ENCODE measurements at places on chromosomes 4 and X.
A peak's percentile ranks its signal among the peaks of the same experiment; 100 is the strongest.

GRCh38 chrX:107825698-107826237, at the start of gene MID2:
TSS of gene MID2 (plus strand) at chrX:107825866. CDS start at chrX:107826427, 561 bp downstream.
- DNase-seq, result peak; percentile 56

- no peak for DNase-seq
Measured at GRCh38 chr4:127139788-127140286, 492.9 kb upstream of the INTU start.

DNA sequence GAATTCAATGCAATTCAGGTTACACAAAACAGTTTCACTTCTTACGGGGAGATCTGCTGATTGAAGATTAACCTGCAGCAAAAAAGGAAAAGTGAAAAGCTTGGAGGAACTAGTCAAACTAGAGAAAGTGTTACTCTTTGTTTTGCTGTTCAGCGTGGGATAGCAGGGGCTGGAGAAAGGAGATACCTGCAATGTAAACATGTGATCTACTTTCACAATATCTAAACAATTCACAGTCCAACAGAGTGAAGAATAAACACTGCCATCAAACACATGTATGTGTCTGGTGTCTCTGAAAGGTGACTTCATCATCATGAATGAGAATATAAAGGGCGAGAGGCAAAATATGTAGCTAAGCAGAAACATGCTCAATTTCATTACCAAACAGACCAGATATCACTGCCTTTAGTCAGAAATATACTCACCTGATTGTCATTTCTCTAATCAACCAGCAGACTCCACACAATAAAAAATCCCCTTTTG, 26.4 kb downstream of the NIPAL1 start:
- DNase-seq, result no peak

DNA sequence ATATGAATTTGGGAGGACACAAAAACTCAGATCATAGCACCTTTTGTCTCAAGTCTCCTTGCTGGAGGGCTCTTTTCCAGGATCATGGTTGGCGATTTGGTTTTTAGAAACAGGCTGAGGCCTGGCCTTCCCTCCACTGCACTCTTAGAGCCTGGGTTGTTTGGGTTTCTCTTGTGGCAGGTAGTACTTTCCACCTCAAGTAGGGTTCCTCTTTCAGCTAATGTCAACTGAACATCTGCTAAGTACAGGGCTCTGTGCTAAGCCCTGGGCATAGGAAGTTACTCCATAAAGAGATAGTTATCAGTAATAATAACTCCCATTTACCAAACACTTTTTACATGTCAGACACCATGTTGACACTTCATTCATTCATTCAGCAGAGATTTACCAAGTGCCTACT, 28.2 kb upstream of the APLN start:
- DNase-seq, result no peak

GRCh38 chrX:13258052-13258444, 61.8 kb downstream of the ATXN3L start:
- no peak for DNase-seq

DNA sequence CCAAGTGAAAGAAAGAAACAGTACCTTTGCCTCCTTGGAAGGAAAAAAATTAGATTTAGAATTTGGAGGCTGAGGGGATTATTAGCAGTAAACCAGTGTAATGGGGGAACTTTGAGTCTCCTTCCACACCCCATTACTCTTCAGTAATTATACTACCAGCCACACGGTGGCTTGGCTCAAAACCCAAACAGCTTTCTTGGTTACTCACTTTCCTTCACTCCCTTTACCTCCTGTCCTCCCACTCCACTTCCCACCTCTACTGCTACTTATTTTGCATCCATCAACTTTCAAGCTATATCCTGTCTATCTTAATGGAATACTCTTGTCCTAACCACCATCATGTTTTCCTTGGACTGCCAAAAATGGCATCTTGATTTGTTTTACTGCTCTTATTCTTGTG, 310.6 kb upstream of the AADAT start:
- no peak for DNase-seq

DNA sequence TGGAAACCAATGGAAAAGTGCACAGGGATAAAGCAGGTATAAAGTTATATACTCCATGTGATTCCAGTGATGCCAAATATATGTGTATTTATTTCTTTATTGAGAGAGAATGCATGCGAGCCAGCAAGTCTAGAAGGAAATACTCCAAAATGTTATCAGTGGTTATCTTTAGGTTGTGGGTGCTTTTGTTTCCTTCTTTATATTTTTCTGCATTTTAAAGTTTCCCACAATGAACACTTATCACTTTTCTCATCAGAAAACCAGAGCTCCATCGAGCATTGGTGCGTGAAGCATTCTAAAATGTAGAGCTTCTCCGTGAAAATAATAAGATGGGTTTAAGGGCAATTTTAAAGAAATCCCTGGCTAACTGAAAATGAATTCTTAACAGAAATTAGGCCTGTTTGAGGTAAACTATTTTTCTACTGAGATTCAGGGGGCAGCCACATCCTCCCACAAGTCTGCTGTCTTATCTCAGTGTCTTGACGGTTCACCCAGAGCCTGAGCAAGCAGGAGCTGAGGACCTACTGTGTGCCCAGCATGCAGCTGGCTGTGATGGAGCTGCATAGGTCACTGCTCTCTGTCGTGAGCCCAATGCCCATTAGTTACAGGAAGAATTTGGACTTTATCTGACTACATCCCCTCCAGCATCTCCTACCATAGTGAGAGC, 18.7 kb upstream of the CD40LG start:
- DNase-seq, result peak; percentile 48

- no peak for DNase-seq
Measured at GRCh38 chr4:123034023-123034422, 111.6 kb upstream of the NUDT6 start.

- DNase-seq, result no peak
Measured at GRCh38 chrX:47206316-47206715, 12.2 kb upstream of the CDK16 start.

DNA sequence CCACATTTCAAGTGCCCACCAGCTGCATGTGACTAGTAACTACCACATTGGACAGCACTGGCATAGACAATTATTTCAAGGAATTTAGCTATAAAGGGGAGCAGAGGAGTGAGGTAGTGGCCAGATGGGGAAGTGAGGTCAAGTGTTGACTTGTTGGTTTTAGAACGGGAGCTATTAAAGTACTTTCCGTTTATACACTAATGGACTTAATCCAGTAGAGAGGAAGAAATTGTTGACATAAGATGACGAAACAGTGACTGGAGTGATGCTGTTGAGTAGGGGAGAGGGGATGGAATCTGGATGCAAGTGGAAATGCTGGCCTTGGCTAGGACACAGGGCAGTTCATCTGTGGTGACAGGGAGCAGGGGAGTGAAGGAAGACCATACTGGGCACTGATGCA, 154.4 kb downstream of the AMMECR1 start:
- no peak for DNase-seq

DNA sequence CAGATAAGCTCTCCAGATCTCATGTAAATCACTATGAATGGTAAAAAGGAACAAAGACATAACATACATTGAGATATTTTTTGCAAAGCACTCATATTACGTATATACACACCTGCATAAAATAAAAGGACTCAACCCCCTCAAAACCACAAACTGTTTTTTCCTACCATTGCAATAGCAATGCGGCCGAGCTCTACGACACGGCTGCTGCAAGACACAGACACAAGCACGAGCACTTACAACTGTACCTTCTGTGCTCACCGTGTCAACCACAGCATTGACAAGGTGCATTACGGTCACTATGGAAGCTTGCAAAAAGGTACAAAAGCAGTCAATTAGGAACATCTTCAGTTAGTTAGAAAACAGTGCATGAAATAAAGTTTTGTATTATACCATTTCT, 37.1 kb upstream of the MTNR1A start:
- DNase-seq, result no peak

DNA sequence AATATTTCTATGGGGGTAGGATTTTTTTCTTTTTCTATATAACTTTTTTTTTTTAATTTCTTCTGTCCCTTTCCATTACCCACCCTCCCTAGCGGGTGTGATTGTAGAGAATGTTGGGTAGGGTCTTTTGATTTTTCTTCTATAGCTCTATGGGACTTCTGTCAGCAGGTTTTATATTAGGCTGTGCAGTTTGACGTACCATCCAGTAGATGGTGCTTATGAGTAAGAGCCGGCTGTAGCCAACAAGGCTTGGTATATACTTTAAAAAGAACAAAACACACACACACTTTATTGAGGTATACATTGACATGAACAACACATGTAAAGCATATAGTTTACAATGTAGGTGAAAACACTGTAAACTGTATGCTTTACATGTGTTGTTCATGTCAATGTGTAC, 247.9 kb upstream of the POF1B start:
- no peak for DNase-seq

DNA sequence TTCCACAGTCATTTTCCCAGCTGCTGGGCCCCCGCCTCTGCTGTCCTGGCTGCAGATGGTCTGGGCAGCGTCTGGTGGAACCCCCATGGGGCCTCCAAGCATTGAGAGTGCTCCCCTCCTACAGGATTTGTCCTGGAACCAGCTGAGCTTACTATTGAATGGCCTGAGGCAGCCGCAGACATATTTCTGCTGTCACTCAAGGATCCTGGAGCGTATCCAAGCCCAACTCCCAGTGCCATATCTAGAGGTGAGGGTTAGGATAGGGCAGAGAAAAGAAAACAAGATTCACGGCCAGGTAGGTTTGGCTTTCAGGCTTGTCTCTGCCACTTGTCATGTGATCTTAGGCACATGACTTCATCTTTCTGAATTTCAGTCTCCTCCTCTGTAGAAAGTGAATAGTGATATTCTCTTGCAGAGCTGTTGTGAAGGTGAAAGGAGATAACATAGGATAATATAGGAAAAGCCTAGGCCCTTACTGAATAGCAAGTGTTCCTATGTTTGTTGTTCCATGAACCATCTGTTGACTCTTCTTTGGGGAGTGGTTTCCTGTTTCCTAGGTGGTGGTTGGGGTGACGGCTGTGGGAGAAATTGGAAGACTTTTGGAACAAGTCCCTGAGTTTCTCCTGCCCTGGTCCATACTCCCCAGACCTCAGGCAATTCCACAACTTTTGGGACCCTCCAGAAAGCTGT, 52.3 kb downstream of the SEPSECS start:
- DNase-seq, result no peak

DNA sequence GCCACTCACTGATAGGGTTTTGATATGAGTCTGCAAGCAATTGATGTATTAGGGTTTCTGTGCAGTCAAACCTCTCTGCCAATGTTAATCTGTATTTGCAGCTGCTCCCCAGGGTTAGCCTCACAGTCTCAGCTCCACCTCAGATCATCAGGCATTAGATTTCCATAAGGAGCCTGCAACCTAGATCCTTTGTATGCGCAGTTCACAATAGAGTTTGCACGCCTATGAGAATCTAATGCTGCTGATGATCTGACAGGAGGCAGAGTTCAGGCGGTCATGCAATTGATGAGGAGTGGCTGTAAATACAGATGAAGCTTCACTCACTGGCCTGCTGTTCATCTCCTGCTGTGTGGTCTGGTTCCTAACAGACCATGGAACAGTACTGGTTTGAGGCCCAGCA, 280.6 kb downstream of the PAPSS1 start:
- no peak for DNase-seq

Measured in CD4-positive, alpha-beta memory T cell (primary cell).